ENCODE measurements at places on chromosomes 2 and 18. TPM values are rescaled to one million over a fixed set of nuclear protein-coding genes. Genes with fewer than 3 reads are reported as not detected.

MFF gene
- polyA plus RNA-seq: 110 TPM

EML6 gene
- polyA plus RNA-seq: 1.7 TPM

ASB1 gene
- 29.4 TPM for polyA plus RNA-seq

RND3 gene
- polyA plus RNA-seq: 6.5 TPM

TACR1 gene
- polyA plus RNA-seq: 0.49 TPM

ZNF804A gene
- 1.2 TPM for polyA plus RNA-seq

RIT2 gene
- polyA plus RNA-seq: not detected

ANTXR1 gene
- 7.0 TPM for polyA plus RNA-seq

XDH gene
- not detected for polyA plus RNA-seq

IL18RAP gene
- polyA plus RNA-seq: not detected

BCL2L11 gene
- 6.5 TPM for polyA plus RNA-seq

KIF5C gene
- polyA plus RNA-seq: 1.0 TPM

Data from kidney (tissue), 22 donors.